ENCODE measurements at places on chromosomes 16 and 17.

GRCh38 chr17:60645918-60646523 is 31.6 kb upstream of the BCAS3 start:
- H3K4me1 ChIP-seq = no peaks in the 10 kb centered on the region
- no peaks in the 10 kb centered on the region for H3K27me3 ChIP-seq
- no peak overlapping the region for H3K4me3 ChIP-seq
- H3K27ac ChIP-seq = no peak overlapping the region

- H3K4me1 ChIP-seq = no peaks in the 10 kb centered on the region
- no peak overlapping the region for H3K4me3 ChIP-seq
- peaks cover 59% of the 10 kb centered on the region for H3K36me3 ChIP-seq
- no peak overlapping the region for H3K27ac ChIP-seq
- H3K27me3 ChIP-seq = no peaks in the 10 kb centered on the region
Measured at GRCh38 chr17:58493506-58493905, 5.3 kb upstream of the HSF5 start.

- H3K4me3 ChIP-seq = no peak overlapping the region
- no peaks in the 10 kb centered on the region for H3K27me3 ChIP-seq
- DNase-seq = no peak
- H3K4me1 ChIP-seq = no peaks in the 10 kb centered on the region
- no peaks in the 10 kb centered on the region for H3K36me3 ChIP-seq
Measured at GRCh38 chr17:50911890-50912289, 45.7 kb upstream of the TOB1 start.

GRCh38 chr17:68182940-68183551 is 64.8 kb upstream of the AMZ2 start:
- peak overlapping the region; percentile 61 for H3K4me3 ChIP-seq
- no peaks in the 10 kb centered on the region for H3K36me3 ChIP-seq
- DNase-seq = no peak
- H3K27me3 ChIP-seq = no peaks in the 10 kb centered on the region

- no peak for DNase-seq
- H3K36me3 ChIP-seq = peaks cover 6% of the 10 kb centered on the region
- no peak overlapping the region for H3K27ac ChIP-seq
- H3K4me1 ChIP-seq = peaks cover 28% of the 10 kb centered on the region
- H3K4me3 ChIP-seq = no peak overlapping the region
Measured at GRCh38 chr16:81612351-81613163, 166.5 kb upstream of the PLCG2 start.

DNA sequence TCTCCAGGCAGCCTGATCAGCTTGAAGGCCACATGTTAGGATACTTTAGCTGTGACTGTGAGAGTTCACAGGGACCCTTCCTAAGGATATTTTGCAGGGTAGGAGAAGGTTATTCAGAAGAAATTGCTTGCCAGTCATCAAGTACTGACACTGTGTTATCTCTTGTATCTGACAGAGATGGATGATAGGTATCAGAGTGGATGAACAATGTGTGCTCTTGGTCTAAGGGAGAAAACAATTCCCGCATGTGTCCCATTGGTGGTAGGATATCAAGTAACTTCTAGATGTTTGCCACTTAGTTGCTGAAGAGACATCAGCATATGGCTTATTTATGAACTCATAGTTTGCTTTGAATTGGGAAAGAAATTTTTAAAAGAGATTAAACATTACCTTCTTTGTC is 219.3 kb downstream of the SPECC1 start:
- no peaks in the 10 kb centered on the region for H3K4me1 ChIP-seq
- H3K4me3 ChIP-seq = no peak overlapping the region
- H3K36me3 ChIP-seq = peaks cover 11% of the 10 kb centered on the region
- no peak for DNase-seq
- no peak overlapping the region for H3K27ac ChIP-seq
